Activated T-helper 1 cell treated with anti-CD3 and anti-CD28 coated beads, Interleukin-2, amount 50 U/mL, for 16 hours (primary cell): ENCODE measurements at places on chromosomes 13 and 19.

- DNase-seq, result no peak
Measured at GRCh38 chr13:84439108-84439507, 556.8 kb upstream of the SLITRK1 start.

DNA sequence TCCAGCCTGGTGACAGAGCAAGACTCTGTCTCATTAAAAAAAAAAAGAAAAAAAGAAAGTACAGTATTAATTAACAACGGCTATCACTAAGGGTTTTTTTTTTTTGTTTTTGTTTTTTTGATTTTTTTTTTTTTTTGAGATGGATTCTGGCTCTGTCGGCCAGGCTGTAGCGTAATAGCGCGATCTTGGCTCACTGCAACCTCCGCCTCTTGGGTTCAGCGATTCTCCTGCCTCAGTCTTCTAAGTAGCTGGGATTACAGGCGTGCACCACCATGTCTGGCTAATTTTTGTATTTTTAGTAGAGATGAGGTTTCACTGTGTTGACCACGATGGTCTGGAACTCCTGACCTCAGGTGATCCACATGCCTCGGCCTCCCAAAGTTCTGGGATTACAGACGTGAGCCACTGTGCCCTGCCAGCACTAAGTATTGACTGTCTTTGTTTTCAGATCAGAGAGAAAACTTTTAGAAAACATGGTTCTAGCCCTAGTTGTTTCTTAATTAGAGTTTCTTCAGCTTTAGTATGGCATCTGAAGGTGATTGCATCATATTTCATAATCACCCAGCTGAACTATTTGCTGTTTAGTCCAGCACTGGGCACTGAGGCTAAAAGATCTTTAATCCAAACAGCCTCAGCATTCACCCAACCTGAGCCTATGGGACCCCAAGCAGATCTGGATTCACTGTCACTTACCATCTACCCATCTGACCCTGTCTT, 2.7 kb upstream of the GATAD2A start:
- DNase-seq, result no peak

DNA sequence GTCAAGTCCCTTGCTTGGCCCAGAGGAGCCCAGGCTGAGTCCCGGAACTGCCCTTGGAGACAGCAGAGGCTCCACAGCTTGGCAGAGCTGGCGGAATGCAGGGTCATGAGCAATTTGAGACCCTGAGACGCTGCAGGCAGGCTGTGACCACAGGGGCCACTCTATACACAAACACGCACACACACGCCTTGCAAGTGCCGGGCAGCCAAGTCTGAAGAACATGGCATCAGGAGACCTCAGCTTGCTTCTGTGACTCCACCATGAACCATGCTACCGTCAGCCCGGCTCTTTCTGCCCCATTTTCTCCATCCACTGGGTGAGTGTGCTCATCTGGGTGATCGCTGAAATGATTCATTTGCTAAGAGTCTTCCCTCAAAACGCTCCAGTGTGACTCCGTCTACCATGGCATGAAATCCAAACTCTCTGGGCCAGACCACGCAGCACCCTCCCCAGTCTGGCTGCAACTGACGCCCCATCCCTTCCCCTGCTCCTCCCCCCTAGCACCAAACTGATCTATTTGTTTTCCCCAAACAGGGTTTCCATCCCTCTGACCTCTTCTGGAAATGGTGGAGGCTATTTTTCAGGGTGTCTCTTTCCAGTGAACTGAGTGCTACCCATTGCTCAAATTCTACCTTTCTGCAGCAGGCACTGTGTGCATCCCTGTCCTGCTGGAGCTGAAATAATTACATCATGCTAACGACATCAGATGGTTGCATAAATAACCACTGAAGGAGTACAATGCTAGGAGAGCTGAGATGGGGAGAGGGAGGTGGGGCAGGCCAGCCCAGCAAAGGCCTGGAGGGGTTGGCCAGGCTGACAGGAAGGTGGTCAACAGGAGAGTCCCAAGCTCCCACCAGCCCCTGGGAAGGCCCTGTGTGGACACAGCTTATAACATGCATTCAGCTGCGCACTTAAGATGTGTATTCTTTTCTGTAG, 3.1 kb downstream of the CARS2 start:
- no peak for DNase-seq

DNA sequence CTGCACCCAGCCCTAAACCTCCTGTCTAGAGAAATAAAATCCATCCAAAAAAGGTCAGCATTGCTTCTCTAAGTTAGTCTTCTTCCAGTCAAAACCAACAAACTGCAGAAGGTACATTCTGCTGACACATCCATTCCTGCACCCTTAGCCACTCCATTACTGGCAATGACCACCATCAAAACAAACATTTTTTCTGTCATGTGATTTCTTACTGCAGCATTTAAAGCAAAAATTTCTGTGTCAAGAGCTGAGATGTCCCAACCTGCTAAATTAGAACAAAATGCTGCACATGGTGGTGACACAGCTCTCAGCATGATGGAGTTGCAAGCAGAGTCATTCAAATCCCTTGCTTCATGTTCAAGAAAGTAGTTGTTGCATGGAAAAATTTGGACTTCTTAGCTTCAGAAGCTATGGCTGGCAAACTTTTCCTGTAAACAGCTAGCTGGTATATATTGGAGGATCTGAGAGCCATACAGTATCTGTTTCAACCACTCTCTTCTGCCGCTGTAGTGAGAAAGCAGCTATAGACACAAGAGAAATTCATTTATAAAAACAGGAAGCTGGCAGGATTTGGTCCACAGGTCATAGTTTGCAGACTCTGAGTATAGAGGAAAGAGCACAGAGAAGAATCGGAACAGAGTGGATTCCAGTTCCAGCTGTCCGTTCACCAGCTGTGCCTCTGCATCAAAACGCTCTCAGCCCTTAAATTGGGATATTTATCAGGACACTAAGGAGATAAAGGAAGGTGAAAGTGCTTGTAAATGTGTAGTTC, 17.4 kb downstream of the RUBCNL start:
- DNase-seq, result no peak
